ENCODE measurements at places on chromosomes 7 and 10.

DNA sequence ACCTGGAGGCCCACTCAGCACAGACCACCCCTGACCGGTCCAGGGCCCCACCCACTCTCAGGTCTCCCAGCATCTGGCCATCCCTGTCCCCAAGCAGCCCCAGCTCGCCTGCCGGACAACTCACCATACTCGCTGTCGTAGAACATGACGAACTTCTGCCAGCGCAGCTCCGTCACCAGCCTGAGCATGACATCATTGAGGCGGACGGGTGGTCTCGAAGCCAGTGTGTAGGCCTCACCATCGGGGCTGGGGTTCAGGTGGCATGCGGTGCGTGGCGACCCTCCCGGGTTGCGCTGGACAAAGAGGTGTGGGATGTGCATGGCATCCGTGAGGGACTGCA, 160.4 kb downstream of the GRID1 start:
- no peak for DNase-seq

DNA sequence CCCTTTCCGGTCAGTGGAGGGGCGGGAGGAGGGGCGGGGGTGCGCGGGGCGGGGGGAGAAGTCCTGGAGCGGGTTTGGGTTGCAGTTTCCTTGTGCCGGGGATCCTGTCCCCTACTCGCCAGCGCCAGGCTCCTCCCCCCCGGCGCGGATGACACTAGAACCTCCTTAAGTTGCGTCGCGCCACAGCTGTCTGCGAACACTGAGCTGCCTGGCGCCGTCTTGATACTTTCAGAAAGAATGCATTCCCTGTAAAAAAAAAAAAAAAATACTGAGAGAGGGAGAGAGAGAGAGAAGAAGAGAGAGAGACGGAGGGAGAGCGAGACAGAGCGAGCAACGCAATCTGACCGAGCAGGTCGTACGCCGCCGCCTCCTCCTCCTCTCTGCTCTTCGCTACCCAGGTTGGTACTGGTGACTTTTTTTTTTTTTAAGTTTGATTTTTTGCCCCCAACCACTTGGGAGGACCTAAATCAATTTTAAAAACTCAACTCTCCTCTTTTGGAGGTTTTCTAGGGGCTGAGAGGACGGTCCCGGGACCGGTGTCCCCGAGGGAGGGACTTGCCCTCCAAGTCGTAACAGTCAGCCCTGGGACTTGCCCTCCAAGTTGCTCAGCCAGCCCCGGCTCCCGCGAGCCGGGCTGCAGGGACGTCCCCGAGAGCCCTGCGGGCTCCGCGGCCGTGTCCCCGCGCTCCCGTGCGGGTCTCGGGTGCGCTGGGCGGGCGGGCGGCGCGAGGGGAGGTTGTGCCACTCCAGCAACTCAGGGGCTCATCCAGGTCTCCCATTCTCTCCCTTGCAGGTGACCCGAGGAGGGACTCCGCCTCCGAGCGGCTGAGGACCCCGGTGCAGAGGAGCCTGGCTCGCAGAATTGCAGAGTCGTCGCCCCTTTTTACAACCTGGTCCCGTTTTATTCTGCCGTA, at the start of gene GATA3:
Gene GATA3, plus strand, starts transcription at position 195 of the 914 bp plus-strand sequence. CDS start 968 bp downstream, outside the sequence.
- no peak for DNase-seq

DNA sequence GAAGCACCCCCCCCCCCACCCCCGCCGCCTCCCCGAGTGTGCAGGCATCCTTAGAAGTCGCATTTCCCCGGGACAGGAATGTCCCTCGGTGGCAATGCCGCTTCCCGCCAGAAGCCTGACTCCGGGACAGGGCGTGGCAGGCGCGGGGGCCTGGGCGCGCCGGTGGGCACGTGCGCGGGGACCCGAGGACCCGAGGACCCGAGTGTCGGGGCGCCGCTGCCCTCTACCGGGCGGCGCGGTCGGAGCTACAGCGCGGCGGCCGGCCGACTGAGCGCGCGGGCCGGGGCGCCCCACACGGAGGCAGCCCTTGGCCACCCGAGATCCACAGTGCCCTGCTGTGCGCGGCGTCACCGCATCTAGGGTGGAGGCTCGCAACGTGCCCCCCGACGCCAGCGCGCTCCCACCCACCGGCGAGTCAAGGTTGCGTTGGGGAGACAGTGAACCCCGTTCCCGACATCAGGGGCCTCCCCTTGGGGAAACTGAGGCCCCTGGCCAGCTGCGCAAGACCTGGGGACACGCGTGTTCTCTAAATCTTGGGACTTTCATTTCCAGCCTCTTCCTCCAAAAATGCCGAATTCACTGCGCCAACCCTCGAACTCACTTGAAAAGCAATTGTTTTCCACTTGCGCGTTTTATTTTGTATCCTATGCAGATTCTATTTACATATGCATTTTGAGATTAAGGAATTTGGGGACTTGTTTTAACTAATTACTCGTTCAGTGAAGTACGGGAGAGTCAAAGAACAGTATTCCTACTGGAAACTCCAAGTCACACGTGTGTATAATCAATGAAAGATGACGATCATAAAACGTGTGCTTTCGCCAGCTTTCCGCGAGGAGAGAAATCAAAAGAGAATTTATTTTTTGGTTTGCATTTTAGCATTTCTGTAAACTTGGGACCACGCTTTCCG, 3.1 kb upstream of the CUX1 start:
- peak; percentile 84 for DNase-seq

DNA sequence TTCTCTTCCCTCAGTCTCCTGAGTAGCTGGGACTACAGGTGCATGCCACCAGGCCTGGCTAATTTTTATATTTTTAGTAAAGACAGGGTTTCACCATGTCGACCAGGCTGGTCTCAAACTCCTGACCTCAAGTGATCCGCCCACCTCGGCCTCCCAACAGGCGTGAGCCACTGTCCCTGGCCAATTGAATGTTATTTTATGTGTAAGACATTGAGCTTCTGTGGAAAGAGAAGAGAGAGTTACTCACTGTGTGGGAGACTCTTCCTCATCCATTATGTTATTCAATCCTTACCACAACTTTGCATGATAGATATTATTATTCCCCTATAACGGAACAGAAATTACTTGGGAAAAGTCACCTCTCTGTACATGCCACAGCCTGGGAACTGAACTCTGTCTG, 32.6 kb upstream of the MXI1 start:
- DNase-seq, result no peak

GRCh38 chr10:84201244-84201606, 6.9 kb downstream of the CDHR1 start:
- DNase-seq, result no peak

- no peak for DNase-seq
Observed at GRCh38 chr10:96638696-96639095, 51.9 kb upstream of the TM9SF3 start.

DNA sequence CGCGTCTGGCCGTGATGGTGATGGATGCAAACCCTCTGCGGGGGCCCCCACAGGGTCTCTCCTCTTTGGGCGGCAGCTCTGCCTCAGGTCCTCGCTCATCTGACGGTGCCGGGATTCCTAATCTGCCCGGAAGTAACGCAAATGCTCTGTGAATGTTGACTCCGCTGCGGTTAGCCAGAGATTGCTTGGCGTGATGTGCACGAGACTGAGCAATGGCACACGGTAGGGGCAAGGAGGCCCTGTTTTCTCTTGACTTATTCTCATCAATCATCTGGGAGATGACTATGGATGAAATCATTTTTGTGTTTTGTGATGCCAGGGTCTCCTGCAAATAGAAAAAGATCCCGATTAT, 116.5 kb upstream of the ADAM12 start:
- DNase-seq, result no peak

- DNase-seq, result no peak
Observed at GRCh38 chr10:4535521-4535920, 290.5 kb upstream of the AKR1E2 start.

GRCh38 chr7:1340461-1341360, 108.0 kb downstream of the UNCX start:
- DNase-seq, result no peak

- no peak for DNase-seq
Observed at GRCh38 chr10:43939389-43939938, 290.8 kb upstream of the ZNF32 start.

DNA sequence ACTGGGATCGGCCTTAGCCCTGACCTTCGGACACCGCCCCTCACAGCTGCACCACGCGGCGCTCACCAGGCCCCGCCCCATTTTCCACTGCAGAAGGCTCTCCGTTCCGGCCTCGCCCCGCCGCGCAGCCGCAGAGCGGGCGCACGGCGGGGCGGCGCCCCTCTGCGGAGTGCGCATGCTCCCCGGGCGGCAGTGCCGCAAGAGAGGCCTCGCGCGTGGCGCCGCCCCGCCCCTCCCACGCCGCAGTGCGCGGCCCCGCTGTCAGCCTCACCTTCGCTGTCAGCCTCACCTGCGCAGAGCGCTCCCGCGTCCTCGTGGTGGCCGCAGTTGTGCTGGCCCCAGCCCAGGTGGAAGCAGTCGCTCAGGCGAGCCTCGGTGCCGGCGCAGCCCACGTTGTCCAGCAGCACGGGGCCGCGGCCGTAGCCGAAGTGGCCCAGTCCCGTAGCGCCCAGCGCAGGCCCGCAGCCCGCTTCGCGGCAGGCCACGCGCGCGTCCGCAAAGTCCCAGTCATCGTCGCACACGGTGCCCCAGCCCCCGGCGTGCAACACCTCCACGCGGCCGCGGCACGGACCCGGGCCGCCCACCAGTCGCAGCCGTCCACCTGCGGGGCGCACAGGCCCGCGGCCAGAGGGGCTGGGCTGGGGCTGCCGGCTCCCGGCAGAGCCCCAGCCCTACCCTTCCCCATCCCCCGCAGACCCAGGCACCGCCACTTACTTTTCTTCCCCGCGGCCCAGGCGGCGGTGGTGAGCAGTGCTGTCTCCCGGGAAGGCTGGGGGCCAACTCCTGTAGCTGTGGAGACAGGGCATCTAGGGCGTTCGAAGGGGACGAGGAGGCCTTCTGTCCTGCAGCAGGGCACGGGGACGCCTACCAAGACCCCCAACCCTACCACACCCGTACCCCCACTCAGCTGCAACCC, 16.1 kb downstream of the SSC4D start:
- peak; percentile 96 for DNase-seq

DNA sequence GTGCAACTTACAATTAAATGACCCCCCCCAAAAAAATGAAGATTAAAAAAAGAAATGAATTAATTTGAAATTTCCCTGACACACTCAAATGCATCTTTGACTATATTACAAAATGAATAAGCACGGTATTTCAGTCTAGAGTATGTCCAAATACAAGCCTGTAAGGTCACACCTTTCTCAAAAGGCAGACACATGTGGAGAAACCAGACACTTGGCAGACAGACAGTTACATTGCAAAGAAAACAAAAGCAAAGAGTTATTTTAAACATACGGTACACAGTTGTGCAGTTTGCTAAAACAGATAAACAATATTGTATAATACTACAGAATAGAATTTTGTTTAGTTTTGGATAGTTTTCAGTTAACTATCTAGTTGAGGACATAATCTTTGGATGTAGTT, 153.0 kb downstream of the ATE1 start:
- no peak for DNase-seq

GRCh38 chr7:129734400-129734799, 122.9 kb downstream of the NRF1 start:
- DNase-seq, result no peak

GRCh38 chr7:128172963-128173362, 68.1 kb upstream of the LEP start:
- no peak for DNase-seq

- DNase-seq, result no peak
Observed at GRCh38 chr7:118777308-118777707, 552.8 kb downstream of the ANKRD7 start.

DNA sequence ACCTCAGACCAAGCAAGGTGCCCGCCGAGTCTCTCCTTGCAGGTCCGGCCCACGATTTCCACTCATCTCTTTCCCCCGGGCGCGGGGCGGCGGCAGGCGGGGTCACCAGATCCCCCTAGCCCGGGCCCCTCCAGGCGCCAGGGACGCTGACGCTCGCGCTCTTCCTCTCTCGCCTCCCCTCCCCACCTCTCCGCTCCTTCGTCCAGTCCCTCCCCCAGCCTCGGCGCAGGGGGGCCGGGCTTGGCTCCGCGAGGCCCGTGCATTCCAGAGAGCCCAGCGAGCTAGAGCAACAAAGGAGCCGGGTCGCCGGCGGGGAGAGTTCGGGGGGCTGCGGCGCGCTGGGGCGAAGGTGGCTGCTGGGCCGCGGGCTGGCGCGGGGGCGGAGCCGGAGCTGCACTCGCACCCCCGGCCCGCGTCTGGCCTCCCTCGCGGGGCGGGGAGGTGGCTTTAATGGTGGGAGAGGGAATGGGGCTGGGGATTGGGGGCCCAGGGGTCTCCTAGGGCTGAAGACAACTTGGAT, at the start of gene SMO:
Gene SMO, plus strand, starts transcription at position 262 of the 520 bp plus-strand sequence. CDS start 519 bp downstream, outside the sequence.
- DNase-seq, result no peak

DNA sequence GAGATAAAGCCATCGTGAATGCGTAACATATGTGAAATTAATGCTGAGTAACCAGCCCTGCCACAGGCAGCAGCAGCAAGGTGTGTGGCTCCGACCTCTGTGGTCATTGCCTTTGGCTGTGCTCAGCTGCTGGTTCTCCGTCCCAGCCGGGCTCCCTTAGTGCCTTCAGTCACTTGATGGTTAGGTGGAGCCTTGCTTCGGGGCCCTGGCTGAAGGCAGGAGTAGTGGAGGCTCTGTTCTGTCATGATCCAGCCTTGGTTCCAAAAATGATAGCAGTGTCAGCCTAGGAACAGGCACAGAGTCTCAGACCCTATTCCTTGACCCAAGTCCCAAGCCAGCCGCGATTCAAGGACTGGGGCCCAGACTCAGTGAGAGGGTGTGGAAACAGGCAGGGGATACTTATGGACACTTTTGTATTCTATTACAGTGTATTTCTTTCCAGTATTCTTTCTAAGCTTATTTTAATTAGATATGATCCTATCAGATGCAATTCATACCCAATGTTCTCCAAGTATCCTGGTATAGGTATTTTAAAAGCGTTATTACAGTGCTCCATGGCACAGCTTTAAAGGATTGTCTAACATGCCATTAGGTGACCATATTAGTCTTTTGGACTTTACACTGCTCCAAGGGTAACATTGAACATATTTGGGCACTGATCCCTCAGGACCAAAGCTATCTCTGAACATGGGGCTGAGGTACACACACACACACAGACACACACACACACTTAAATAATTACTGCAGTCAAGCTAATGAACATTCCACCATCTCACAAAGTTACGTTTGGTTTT, 9.0 kb downstream of the SCART1 start:
- DNase-seq, result no peak

- no peak for DNase-seq
Observed at GRCh38 chr7:36811807-36812206, 87.5 kb upstream of the AOAH start.

DNA sequence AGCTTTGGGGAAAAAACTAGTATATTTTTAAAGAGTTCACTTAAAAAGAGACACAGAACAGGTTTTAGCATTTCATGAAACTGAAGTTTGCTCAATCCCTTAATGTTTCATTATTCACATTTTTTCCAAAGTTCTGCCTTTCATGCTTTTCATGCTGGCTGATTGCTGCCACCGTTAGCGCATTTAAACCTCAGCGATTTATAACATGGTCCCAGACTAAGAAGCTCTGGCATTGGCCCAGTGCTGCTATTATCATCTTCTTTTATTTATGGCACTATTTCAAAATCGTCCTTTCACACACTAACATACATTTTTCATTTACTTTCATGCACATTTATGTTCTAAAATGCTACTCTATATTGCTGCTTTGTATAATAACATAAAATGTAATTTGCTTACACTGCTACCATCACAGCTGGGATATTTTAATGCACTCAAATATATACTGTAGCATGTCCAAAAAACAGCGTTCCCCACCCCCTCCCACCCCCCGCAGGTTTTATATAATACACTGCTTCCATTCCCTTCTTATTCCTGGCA, 141.9 kb downstream of the MPP7 start:
- no peak for DNase-seq

- DNase-seq, result no peak
Observed at GRCh38 chr10:28281726-28282315, 21.0 kb downstream of the MPP7 start.
